ENCODE measurements at places on chromosomes 1 and 21.
A peak's percentile ranks its signal among the peaks of the same experiment; 100 is the strongest.

DNA sequence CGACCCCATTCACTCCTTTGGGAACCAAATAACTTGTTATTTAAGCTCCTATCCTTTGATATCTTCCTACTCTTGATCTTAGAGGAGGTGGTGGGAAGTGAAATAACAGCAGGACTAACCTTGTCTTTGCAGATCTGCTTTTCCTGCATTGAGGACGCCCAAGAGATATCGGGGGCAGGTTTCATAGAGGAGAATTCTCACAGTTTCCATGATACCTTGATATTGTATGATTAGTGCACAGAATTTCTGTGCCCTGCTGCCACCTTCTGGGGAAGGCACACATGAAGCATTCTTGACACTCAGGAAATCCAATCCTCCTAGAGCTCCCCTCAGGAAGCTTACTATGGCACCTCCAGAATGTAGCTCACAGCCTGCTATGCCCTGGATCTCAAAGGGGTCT lies 1.6 kb downstream of the CD1B start:
- no peak for DNase-seq
- H3K4me3 ChIP-seq = no peak overlapping the region
- no peak overlapping the region for H3K27ac ChIP-seq
- peaks cover 17% of the 10 kb centered on the region for H3K4me1 ChIP-seq

DNA sequence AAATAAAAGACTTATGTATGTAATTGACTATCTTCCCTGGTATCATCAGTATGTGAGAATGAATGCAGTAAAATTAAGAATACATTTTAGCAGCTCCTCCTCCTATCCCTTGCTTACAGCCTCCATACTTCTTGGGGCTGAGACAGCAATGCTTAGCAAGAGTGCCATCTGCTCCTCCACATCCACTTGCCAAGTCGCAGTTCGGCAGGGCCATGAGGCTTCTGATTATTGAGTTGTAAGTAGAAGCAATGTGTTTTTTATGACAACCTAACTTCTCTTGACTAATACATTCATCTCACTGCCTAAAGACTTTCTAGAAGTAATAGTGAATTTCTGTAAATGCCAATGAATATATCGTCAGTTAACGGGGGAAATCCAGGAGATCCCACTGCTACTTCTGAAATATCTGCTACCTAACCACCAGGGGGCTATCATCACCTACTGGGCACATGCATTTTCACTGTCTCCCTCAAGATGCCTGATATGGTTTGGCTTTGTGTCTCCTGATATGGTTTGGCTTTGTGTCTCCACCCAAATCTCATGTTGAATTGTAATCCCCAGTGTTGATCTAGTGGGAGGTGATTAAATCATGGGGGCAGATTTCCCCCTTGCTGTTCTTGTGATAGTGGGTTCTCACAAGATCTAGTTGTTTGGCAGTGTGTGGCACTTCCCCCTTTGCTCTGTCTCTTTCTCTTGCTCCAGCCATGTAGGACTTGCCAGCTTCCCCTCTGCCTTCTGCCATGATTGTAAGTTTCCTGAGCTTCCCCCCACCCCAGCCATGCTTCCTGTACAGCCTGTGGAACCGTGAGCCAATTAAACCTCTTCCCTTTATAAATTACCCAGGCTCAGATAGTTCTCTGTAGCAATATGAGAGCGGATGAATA lies 59.6 kb downstream of the EXTL2 start:
- no peaks in the 10 kb centered on the region for H3K27me3 ChIP-seq
- no peaks in the 10 kb centered on the region for H3K36me3 ChIP-seq
- no peak for DNase-seq
- H3K4me3 ChIP-seq = no peak overlapping the region
- no peak overlapping the region for H3K27ac ChIP-seq

- no peak overlapping the region for H3K27ac ChIP-seq
- no peak overlapping the region for H3K4me3 ChIP-seq
- H3K4me1 ChIP-seq = peaks cover 13% of the 10 kb centered on the region
These were observed 39.2 kb downstream of the MX1 start for GRCh38 chr21:41465176-41465781.

DNA sequence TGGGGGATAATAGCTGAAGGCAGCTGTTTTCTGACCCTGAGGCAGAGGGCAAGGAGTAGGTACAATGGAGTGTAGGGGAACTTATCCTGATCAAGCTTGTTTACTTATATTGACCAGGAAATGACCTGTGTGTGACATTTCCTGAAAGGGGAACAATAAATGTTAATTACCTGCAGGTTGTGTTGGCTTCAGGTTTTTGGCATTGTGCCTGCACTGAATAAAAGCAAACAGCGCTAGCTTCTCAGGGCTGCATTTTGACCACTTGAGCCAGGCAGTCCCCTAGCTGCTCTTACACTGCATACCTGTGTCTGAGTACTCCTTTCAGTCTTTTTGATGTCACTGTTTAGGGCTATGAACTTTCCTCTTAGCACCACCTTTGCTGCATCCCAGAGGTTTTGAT lies 40.6 kb downstream of the DRAM2 start:
- peaks cover 4% of the 10 kb centered on the region for H3K27me3 ChIP-seq
- no peak for DNase-seq
- H3K4me1 ChIP-seq = no peaks in the 10 kb centered on the region
- H3K36me3 ChIP-seq = peaks cover 9% of the 10 kb centered on the region

- no peaks in the 10 kb centered on the region for H3K4me1 ChIP-seq
- H3K27me3 ChIP-seq = peaks cover 3% of the 10 kb centered on the region
- H3K4me3 ChIP-seq = no peak overlapping the region
- H3K27ac ChIP-seq = no peak overlapping the region
These were observed 294.1 kb upstream of the KAZN start for GRCh38 chr1:14304381-14304865.

GRCh38 chr1:160880216-160880615 lies 4.8 kb downstream of the ITLN1 start:
- H3K4me3 ChIP-seq = no peak overlapping the region
- peaks cover 27% of the 10 kb centered on the region for H3K4me1 ChIP-seq
- H3K27ac ChIP-seq = no peak overlapping the region
- H3K27me3 ChIP-seq = peaks cover 7% of the 10 kb centered on the region
- no peak for DNase-seq

DNA sequence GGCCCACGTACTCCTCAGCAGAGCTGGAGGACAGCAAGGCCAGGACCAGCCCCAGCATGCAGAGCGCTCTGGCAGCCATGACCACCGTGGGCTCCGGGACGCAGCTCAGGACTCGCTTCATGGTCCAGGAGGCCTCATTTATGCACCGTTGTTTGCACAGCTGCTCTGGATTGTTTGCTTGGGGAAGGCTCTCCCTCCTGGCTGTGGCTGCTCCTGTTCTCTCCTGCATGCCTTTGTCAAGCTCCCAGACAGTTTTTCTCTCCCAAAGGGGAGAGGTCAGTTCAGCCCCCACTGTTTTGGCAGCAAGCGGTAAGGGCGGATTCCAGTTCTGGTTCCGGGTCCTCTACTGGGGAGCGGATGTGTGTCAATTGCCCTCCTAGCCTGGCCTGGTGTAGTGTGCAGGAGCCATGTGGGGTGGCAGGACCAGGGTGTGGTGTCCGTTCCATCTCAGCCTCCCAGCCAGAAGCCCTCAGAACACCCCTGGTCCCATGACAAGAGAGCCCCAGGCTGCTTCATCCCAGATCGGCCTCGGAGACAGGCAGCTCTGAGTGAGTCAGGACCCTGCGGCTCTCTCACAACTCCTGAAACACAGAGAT lies at the start of gene TFF3:
Gene TFF3 (minus strand): TSS at position 114 of the 596 bp plus-strand sequence. CDS start 35 bp downstream, at position 79.
- H3K27ac ChIP-seq = no peak within 1 kb of the TSS
- DNase-seq = no peak
- H3K4me1 ChIP-seq = peaks cover 16% of the 10 kb centered on the region
- no peaks in the 10 kb centered on the region for H3K36me3 ChIP-seq

- no peak overlapping the region for H3K27ac ChIP-seq
- peaks cover 3% of the 10 kb centered on the region for H3K36me3 ChIP-seq
- DNase-seq = no peak
- H3K4me3 ChIP-seq = no peak overlapping the region
- no peaks in the 10 kb centered on the region for H3K27me3 ChIP-seq
- H3K4me1 ChIP-seq = no peaks in the 10 kb centered on the region
These were observed 13.0 kb downstream of the TIE1 start for GRCh38 chr1:43313771-43314170.

GRCh38 chr1:179187043-179187442 lies 42.4 kb downstream of the ABL2 start:
- peaks cover 4% of the 10 kb centered on the region for H3K36me3 ChIP-seq
- H3K4me3 ChIP-seq = no peak overlapping the region
- H3K27ac ChIP-seq = no peak overlapping the region

DNA sequence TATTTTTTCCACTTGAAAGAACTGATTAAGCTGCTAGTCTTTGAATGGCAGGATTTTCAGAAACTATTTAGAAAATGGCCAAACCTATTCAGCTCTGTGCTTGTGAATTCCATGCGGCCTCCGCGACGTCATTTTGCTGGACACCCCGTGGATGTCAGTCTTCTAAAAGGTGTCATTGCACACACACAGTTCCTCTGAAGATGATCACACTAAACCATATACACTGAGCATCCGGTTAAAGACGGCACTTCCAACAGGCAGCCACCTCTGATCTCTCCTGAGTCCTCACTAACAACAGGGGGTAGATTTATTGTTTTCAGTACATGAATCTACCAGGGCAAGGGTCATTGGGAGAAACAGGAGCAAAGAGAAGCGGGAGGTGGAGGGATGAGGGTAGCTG lies 9.1 kb downstream of the CFAP74 start:
- H3K27me3 ChIP-seq = peaks cover 16% of the 10 kb centered on the region
- H3K27ac ChIP-seq = no peak overlapping the region
- H3K4me3 ChIP-seq = no peak overlapping the region
- H3K36me3 ChIP-seq = no peaks in the 10 kb centered on the region
- no peaks in the 10 kb centered on the region for H3K4me1 ChIP-seq

GRCh38 chr21:33848249-33848953 lies 67.2 kb downstream of the ATP5PO start:
- no peaks in the 10 kb centered on the region for H3K36me3 ChIP-seq
- H3K4me1 ChIP-seq = no peaks in the 10 kb centered on the region
- H3K27ac ChIP-seq = no peak overlapping the region
- no peak for DNase-seq
- no peaks in the 10 kb centered on the region for H3K27me3 ChIP-seq

- no peak for DNase-seq
- no peaks in the 10 kb centered on the region for H3K4me1 ChIP-seq
- no peak overlapping the region for H3K4me3 ChIP-seq
- peaks cover 2% of the 10 kb centered on the region for H3K27me3 ChIP-seq
- no peak overlapping the region for H3K27ac ChIP-seq
These were observed 69.2 kb upstream of the GJA8 start for GRCh38 chr1:147833231-147833860.

DNA sequence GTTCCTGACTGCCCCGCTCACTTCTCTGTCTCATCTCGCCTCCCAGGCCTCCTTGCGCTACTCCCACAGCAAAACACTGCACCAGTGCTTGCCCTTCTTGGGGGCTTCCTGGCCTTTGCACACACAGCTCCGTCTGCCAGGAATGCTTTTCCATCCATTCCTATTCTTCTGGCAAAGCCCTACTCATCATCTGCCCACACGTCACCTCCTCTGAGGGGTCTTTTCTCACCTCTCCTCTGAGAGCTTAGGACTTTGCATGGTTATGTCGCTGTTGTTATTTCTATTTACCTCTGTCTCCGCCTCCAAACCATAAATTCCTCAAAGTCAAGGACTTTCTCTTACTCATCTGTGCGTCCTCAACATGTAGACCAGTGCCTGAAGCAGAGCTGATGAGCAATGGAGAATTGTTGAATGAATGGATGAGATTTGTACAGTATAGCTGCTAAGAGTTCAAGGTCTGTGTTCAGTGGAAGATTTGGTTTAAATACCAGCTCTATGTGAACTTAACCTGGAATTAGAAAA lies 26.4 kb upstream of the BTG2 start:
- H3K27ac ChIP-seq = no peak overlapping the region
- H3K4me3 ChIP-seq = peak overlapping the region; percentile 34
- no peaks in the 10 kb centered on the region for H3K36me3 ChIP-seq
- no peak for DNase-seq

- H3K27ac ChIP-seq = no peak overlapping the region
- H3K27me3 ChIP-seq = peaks cover 9% of the 10 kb centered on the region
- DNase-seq = no peak
These were observed 21.2 kb upstream of the IFNAR2 start for GRCh38 chr21:33208534-33208933.

GRCh38 chr1:101187297-101187696 lies 49.5 kb upstream of the S1PR1 start:
- H3K27ac ChIP-seq = peak overlapping the region; percentile 7
- H3K4me3 ChIP-seq = no peak overlapping the region
- DNase-seq = no peak
- no peaks in the 10 kb centered on the region for H3K27me3 ChIP-seq

DNA sequence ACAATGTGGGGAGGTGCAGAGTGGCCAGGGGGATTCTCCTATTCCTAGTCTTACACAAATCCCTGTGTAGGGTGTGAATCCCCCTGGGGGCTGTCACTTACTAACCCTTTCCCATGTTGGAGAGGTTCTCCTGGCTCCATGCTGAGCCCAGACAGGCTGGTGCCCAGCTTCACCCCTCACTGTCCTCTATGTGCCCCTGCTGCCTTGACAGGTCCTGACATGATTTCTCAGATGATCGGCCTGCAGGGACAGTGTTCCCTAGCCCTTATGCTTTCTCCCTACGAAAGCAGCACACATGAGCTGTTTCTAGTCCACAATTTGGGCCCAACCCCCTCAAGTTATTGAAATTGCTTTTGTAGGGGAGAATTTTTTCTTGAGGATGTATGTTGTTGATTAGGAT lies 68.9 kb upstream of the FAM78B start:
- H3K4me3 ChIP-seq = no peak overlapping the region
- no peaks in the 10 kb centered on the region for H3K4me1 ChIP-seq
- DNase-seq = no peak
- H3K27me3 ChIP-seq = peaks cover 2% of the 10 kb centered on the region
- no peaks in the 10 kb centered on the region for H3K36me3 ChIP-seq

DNA sequence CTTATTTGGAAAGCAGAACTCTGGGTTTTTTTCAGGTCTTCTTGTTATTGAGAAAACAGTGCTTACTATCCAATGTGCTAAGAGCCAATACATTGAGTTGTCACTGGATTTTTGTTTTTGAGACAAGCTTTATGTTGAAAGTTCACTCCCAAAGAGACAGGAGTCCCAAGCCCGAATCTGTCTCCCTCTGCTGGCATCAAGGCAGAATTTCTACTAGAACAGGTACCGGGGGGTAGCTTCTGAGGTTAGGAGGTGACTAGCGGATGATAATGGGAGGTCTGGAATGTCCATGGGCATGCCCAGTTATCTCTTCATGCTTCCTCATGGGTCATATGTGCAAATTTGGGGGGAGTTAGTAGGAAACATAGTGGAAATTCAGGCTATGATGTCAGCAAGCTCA lies 25.1 kb downstream of the ZNF124 start:
- no peak overlapping the region for H3K27ac ChIP-seq
- H3K36me3 ChIP-seq = peaks cover 66% of the 10 kb centered on the region
- no peak for DNase-seq
- H3K4me3 ChIP-seq = no peak overlapping the region
- peaks cover 3% of the 10 kb centered on the region for H3K27me3 ChIP-seq

GRCh38 chr21:37223804-37224345 lies 43.3 kb downstream of the VPS26C start:
- no peak for DNase-seq
- peaks cover 32% of the 10 kb centered on the region for H3K27me3 ChIP-seq
- H3K27ac ChIP-seq = peak overlapping the region; percentile 94

DNA sequence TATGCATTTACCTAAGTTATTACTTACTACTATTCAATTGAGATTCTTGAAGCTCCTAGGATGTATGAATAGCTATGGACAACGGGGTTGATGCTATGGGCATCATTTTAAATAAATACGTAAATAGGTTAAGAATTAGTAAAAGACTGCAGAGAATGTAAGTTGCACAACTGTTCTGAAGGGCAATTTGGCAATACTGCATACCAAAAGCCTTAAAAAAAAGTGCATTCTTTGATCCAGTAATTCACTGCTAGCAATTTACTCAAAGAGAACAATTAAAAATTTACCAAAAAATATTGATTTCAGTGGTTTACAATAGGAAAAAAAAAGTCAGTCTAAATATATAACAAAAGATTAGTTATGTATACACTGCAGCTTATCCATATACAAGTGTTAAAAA lies 3.5 kb downstream of the ARPC5 start:
- H3K27ac ChIP-seq = no peak overlapping the region
- peaks cover 17% of the 10 kb centered on the region for H3K36me3 ChIP-seq
- H3K4me3 ChIP-seq = peak overlapping the region; percentile 100
- H3K4me1 ChIP-seq = peaks cover 85% of the 10 kb centered on the region
